ENCODE measurements at places on chromosomes 3 and 15.

DNA sequence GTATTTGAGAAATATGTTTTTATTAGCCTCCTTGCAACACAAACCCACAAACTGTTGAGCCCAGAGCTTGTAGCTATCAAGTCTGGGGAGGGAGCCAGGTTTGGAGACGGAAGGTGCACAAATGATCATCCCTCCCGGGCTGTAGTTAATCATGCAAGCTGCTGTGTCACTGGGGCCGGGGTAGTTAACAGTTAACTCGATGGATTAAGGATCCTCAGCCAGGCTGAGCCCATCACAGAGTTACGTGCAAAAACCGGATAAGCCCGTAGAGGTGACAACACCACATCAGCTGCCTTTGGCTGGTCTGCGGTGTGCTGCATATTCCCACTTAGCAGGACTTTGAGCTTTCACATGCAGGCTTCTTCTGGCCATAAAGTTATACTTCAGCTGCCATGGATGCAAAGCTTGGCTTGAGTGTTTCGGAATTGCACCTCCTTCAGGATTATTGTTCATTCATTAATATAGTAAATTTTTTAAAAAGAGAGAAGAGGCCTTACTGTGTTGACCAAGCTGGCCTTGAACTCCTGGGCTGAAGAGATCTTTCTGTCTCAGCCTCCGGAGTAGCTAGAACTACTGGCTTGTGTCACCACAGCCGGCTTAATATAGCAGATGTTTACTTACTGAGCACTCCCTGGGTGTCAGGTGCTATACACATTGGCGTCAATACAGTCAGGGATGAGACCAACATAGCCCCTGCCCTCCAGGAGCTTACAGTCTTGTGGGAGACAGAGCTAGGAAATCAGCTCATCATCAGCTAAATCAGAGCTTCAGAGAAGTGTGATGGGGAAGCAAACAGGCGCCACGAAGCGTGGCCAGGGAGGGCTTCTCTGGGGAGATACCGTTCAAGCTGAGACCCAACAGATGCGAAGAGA is 226.8 kb upstream of the BHLHE40 start:
- no peak for DNase-seq

GRCh38 chr3:118932822-118933558 is 101.7 kb downstream of the IGSF11 start:
- DNase-seq, result no peak

DNA sequence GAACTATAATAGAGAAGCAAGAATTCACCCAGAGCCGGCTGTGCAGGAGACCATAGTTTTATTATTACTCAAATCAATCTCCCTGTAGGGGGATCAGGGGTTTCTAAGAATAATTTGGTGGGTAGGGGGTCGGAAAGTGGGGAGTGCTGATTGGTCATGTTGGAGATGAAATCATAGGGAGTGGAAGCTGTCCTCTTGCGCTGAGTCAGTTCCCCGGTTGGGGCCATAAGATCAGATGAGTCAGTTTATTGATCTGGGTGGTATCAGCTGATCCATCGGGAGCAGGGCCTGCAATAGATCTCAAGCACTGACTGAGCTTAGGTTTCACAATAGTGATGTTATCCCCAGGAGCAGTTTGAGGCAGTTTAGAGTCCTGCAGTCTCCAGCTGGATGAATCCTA is 97.0 kb upstream of the SNRPN start:
- DNase-seq, result no peak

- DNase-seq, result no peak
Measured at GRCh38 chr3:10392244-10392643, 71.3 kb upstream of the SEC13 start.

GRCh38 chr15:61729646-61730045 is 330.6 kb downstream of the VPS13C start:
- no peak for DNase-seq

- no peak for DNase-seq
Measured at GRCh38 chr15:69628256-69629093, 175.9 kb downstream of the RPLP1 start.

GRCh38 chr3:64717872-64718613 is 30.2 kb upstream of the ADAMTS9 start:
- DNase-seq, result no peak

DNA sequence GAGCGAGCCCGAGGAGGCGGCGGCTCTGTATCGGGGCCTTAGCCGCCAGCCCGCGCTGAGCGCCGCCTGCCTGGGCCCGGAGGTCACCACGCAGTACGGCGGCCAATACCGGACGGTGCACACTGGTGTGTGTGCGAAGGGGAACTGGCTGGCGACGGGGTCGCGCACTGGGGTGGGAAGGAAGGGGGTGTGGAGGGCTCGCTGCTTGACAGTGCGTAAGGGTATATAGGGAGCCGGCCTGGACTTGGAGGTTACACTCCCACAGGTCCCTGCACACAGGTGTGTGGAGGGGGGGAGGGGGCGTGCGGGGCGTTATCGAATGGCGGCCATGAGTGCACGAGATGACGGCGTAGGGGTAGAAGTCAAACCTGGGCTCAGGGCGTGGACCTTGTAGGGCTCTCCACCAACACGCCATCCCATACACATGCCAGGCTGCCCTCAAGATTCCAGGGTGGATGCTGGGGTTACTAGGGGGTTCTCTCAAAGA is 389 bp downstream of the APEH start:
- no peak for DNase-seq

DNA sequence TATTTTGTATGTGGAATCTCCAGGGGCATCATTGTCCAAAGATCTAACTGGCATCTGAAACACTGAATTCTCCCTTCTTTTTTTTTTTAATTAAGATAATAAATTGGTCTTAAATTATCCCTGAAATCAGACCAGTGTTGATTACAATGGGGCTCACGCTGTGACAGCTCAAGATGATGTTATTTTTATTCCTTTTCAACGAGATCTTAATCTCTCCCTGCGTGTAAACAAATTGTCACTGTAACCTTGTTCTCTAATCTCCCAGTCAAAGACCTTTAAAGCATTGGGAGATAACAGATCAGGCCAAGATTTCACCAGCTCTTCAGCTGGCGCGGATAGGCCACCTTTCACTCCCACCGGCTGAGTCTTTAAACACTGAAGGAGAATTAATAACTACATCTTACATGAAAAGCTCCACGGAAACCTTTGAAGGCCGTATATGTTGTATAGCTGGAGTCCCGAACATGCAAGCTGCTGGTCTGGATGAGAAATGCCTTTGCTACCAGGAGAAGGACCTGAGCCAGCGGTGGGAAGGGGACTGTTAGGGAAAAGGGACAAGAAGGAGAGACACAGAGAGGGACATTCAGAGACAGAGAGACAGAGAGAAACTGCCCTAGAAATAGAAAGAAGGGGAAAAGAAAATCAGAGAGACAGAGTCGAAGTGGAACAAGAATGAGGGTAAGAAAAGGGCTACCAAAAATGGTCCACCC is 418.8 kb upstream of the NR2F2 start:
- DNase-seq, result no peak

DNA sequence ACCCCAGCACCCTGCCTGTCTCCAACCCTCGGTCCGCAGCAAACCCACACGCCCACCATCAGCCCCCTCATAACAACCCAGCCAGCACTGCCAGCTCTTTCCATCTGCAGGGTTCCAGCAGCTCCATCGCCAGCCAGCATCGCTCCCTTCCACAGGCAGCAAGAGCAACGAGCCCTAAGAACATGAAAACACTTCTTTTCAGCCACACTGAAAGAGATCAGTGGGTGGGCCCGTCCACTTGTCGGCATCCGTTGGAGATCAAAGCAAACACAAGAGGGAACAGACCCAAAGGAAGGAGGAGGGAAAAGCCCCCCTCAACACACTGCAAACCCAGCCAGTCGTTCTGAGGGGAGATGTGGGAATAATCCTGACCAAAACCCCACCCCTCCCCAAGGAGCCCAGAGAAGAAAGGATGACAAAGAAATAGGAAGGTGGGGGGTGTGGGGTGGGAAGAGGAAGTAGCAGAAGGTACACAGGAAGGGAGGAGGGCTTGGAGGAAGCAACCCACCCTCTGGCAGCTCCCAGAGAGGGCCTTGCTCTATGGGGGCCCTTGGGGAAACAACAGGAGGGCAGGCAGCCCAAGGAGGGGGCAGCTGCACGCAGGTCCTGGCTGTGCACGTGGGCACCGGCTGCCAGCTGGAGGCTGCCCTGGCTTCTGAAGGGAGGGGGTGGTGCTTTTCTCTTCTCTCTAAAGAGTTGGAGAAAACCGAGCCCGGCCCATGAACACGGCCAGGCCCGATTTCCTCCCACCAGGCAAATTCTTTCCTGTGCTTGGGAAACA is 473.6 kb upstream of the PROK2 start:
- DNase-seq, result no peak

GRCh38 chr3:140223631-140224030 is 288.6 kb downstream of the CLSTN2 start:
- DNase-seq, result no peak

GRCh38 chr15:26767169-26767670 is 5.6 kb downstream of the GABRB3 start:
- no peak for DNase-seq

DNA sequence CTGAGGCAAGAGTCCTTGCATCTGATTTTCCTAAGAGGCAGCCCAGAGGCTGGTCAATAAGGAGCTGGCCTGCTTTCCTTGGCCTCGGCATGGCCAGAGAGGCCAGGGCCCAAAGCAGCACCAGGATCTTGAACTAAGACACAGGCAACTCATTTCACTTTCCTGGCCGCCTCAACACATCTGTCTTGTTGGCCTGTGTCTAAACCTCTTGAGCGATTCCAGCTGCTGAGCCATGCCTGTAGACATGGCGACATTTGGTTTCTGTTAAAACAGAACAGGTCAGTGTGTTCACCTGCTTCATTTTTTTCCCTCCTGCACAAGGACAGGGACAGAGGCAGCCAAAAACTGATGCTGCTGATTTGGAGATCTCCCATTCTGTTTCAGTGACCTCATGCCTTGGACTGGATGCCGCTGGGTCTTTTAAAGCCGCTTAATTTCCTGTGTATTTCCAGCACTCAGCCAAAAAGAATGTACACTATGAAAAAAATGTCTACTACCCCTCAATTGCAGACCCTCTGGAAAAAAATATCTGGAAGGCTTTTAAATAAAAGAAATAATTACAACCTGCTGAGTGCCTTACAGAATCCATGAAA is 266.6 kb upstream of the ICE2 start:
- no peak for DNase-seq

DNA sequence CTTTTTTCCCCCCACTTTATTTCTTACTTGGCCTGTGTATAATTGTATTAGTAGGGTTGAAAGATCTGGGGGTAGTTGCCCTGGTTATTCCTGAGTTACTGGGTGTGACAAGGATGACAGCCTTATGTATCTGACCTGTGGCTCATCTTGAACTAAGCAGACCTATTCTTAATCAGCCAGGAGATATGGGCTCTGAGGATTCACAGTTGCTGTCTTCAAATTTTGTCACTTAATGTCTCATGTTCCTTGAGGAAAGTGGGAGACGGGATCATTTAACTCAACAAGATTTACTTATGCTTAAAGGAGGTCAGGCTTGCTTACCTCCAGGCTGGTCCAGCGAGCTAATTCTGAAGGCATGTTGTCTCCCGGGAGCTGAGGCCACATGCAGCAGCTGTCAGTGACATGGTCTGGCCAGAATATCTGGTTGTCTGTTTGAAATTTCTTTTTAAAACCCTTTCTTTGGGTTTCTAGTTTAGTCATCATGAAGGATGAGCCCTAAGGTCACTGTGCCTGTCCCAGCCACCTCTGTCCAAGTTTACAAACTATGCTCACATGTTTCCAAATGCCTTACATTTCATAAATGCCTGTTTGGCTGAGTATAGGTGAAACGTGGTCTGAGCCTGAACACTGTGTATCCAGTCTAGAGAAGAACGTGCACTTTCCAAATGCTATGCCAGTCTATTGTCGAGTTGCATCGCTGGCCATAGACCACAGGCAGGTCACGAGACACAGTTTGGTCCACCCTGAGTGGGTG is 26.8 kb downstream of the LRTM1 start:
- no peak for DNase-seq

- DNase-seq, result no peak
Measured at GRCh38 chr3:6125520-6125919, 735.4 kb upstream of the GRM7 start.

GRCh38 chr3:64161481-64161952 is 63.7 kb downstream of the PRICKLE2 start:
- no peak for DNase-seq

- DNase-seq, result no peak
Measured at GRCh38 chr15:67076147-67076843, 10.9 kb downstream of the SMAD3 start.

All from stimulated activated CD8-positive, alpha-beta memory T cell treated with anti-CD3 and anti-CD28 coated beads, Interleukin-4, amount 100 ng/mL, for 4 hours (primary cell).